Dermis microvascular lymphatic vessel endothelial cell (primary cell): ENCODE measurements at places on chromosomes 3 and 15. TPM values are rescaled to one million over a fixed set of nuclear protein-coding genes. Genes with fewer than 3 reads are reported as not detected.

The ATOSA gene
- total RNA-seq = 29.3 and 43.4 TPM in 2 replicates

The MUC4 gene
- not detected in 2 replicates for total RNA-seq

The ABI3BP gene
- 6.4 and 16.2 TPM in 2 replicates for total RNA-seq

The CGNL1 gene
- 25.7 and 27.7 TPM in 2 replicates for total RNA-seq

The ACVR2B gene
- 2.7 and 3.3 TPM in 2 replicates for total RNA-seq

The RTP3 gene
- total RNA-seq = not detected in 2 replicates

The ACKR2 gene
- 3.5 and 23.5 TPM in 2 replicates for total RNA-seq

The GMNC gene
- not detected in 2 replicates for total RNA-seq
